Smooth muscle cell of the brain vasculature (primary cell): ENCODE measurements at places on chromosomes 16 and 17.

- no peak for DNase-seq
Observed at GRCh38 chr17:80802626-80803450, 188.8 kb upstream of the CHMP6 start.

DNA sequence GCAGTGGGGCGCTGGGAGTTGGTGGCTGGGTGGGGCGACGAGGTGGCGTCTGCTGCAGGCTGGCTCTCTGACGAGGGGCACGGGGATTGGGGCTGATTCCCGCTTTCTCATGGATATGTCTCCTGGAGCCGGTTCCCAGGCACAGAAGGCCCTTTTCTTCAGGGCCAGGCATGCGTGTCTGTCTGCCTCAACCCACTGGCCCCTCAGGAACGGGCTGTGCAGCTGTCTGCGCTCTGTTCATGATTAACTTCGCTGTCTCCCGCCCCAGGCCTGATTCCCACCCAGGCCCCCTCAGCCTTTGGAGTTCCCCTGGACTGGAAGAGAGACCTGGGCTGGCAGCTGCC, 53.1 kb downstream of the RAP1GAP2 start:
- no peak for DNase-seq

DNA sequence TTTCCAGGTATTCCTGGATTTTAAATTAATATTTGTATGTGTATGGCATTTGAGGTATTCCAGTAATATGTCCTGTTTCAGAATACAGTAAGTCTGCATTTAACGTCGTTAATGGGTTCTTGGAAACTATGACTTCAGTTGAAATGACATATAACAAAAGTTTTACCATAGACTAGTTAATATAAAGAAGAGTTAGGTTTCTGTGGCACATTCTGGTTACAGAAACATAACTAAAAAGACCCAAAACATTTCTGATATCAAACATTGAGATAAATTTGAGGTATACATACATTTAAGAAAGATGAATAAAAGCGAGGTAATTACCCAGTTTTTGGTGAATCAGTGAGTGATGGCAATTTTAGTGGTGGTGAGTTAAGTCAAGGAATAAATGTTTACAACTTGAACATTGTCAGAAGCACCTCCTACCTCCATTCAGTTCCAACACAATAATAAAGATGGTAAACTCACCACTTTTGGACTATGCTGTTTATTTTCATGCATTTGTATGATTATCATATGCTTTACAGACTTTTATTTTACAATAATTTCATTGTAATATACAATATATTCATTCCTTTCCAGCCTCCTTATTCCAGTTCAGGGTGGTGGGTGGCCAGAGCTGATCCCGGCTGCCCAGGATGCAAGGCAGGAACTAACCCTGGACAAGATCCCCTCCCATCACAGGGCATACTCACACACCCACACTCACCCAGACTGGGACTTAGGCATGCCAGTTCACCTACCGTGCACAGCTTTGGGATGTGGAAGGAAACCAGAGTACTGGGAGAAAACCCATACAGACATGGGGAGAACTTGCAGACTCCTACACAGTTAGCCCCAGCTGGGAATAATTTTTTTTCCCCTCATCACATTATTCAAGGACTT, 9.7 kb downstream of the LUC7L3 start:
- DNase-seq, result no peak

DNA sequence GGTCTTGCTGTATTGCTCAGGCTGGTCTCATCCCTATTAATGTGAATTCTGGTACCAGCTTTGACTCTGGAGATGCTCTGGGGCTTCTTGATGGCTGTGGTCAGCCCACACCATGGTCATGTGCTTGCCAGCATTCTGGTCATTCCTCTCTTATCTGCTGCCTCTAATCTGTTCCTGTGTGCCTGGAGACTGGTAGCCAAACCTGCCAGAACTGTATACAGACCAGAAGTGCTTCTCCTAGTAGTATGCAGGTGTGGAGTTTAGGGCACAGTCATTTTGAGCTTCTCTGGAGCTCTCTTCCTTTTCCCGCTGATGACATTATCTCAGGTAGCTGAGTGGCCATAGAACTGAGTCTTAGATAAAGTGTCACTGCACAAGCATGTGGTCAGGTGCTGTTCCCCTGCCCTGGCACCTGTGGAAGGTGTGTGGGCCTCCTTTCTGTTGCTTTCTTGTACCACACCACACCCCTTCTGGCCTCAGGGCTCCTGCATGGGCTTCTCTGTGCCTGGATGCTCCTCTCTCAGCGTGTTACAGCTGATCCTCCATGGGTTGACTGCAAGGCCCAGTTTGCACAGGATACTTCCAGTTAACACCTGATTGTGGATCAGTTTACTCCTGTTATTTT, 162.7 kb downstream of the SPECC1 start:
- DNase-seq, result no peak

DNA sequence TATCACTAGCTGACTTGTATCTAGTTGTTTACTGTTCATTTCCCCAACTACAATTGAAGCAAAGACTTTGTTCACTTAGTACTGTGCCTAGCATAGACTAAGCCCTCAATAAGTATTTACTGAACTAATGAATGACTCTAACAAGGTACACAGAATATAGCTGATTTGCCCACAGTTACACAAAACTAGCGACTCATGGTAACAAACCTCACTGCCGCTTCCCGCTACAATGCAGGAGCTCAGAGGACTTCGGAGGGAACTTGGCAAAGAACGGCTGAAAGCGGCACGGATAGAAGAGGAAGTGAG, 524 bp downstream of the EFTUD2 start:
- no peak for DNase-seq

- no peak for DNase-seq
Observed at GRCh38 chr17:4327606-4328005, 38.9 kb downstream of the UBE2G1 start.

- no peak for DNase-seq
Observed at GRCh38 chr16:14564861-14565687, 65.0 kb downstream of the PARN start.

GRCh38 chr16:52416888-52417287, 130.1 kb downstream of the TOX3 start:
- no peak for DNase-seq

DNA sequence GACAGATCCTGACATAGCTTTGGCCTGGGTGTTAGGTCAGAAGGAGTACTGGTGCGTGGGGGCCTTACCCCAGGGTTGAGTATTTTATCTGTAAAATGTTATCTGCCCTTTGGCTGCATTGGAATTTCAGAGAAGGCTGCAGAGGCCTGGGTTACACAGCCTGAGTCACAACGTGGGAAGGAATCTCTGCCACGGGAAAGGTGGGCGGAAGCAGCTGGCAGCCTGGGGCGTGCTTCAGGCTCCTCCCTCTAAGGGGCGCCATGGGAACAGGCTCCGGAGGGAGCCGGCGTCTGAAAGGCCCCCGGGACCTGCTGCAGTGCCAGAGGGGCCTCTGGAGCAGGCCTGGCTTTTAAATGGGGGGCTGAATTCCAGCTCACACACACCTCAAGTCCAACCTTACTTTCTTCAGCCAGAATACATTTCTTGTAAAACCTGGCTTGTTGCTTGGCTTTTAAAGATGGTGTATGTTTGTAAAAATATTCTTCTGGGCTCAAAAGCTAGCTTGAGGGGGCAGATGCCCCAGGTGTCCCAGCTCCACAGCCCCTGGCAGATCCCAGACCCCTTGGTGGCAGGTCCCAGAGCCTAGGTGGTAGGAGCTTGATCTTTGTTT, 142.2 kb downstream of the RAB11FIP4 start:
- DNase-seq, result no peak

- no peak for DNase-seq
Observed at GRCh38 chr16:67651847-67652246, 6.9 kb downstream of the CARMIL2 start.

GRCh38 chr16:65619606-65620005, 497.7 kb upstream of the CDH11 start:
- DNase-seq, result no peak

DNA sequence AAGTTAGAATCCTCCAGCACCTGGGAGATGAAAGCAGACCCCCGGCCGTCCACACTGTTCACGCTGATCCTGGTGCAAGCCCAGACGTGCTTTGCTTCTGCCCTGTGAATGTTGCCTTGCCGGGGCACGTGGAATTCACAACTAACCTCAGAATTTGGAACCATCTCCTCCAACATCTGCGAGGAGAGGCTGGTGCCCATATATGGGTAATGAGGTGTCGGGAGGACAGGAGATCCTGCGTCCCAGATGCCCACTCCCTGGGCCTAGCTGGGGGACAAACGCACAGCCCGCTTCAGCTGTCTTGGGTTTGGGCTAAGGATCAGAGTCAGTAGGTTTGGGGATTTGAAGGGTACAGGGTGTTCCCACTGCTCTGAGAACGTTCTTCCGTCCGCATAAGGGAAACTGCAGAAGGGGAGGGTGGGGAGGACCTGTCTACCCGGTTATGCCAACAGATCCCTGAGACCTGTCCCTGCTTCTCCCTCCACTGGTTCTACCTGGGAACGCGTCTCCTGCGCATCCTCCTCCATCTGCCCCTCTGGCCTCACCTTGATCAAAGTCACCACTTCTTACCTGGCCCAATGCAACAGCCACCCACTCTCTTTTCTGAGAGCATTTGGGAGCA, 14.1 kb downstream of the PPL start:
- DNase-seq, result no peak

- no peak for DNase-seq
Observed at GRCh38 chr17:3529817-3530741, 27.5 kb downstream of the TRPV3 start.

GRCh38 chr17:74852237-74853047, 7.2 kb downstream of the GRIN2C start:
- DNase-seq, result no peak

DNA sequence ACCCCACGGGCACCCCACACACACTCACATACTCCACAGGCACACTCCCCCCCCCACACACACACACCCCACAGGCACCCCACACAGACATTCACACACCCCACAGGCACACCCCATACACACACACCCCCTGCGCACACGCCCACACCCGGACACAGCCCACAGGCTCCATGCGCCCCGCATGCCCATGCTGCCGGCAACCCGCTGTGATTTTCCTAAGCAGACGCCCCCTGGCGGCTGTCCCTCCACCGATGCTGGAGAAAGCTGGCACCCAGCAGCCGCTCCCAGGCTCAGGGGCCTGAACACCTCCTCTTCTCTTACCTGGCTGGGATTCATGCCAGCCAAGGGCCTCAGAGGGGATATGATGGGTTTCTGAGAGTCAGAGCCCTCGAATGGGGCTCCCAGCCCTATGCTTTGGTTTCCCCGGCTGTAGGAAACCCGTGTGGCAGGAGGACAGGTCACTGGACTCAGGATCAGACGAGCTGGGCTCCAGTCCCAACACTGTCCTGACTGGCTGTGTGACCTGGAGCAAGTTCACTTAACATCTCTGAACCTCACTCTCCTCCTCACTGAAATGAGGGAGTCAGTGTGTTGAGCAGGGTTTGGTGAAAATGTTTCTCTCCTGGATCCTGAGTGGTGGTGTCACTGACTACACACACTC, 19.6 kb upstream of the TNFRSF13B start:
- no peak for DNase-seq

- DNase-seq, result no peak
Observed at GRCh38 chr17:2362016-2362415, 24.7 kb downstream of the SGSM2 start.

- no peak for DNase-seq
Observed at GRCh38 chr16:89141884-89142267, 29.7 kb upstream of the CDH15 start.

- no peak for DNase-seq
Observed at GRCh38 chr17:40501499-40501911, at the start of gene TNS4. TSS of gene TNS4 (minus strand) at chr17:40501623. CDS start at chr17:40496425, 5,198 bp downstream.

DNA sequence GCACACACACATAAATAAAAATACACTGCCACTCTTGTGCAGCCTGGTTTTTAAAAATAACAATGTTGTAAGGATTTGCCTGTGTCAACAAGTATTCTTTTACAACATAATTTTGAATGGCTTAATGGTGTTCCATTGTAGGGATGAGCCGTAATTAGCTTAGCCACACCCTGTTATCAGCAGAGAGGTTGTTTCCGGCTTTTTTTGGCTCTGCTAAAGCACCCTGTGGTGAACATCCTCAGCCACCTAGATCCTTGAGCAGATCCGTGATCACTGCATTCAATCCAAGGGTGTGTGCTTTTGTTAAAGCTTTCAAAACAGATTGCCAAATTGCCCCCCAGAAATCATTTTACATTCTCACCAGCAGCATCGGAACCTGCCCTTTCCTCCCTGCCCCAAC, 7.0 kb downstream of the KATNB1 start:
- DNase-seq, result no peak

DNA sequence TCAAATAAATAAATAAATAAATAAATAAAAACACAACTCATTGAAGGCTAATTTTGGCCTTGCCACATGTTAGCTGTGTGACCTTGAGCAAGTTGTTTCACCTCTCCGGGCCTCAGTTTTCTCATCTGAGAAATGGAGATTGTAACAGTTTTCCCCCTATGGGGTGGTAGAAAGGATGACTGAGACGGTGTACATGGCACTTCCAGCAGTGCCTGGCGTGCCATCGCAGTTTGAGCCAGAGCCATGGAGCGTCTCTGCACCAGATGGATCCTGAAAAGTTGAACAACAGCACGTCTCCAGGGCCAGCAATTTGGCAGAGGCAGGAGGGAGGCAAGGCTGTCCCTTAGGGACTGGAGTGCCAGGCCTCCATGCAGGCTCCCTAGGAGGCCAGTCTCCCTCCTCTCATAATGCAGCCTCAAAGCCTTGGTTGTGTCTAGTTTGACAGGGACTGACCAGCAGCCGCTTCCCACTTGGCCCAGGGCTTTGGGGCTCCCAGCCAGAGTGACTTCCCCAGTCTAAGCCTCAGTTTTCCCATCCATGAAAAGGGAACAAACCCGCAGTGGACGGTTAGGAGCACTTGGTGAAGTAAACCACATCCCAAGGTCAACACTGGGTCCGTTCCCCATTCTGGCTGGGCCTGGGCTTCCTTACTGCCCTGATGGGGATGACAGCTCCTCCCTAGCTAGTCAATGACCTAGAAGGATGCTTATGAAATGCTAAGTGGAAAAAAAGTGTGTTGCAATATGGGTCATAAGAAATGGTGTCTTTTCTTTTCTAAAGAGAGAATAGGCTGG, 19.3 kb downstream of the SOCS1 start:
- no peak for DNase-seq

- no peak for DNase-seq
Observed at GRCh38 chr16:84883301-84883700, 63.5 kb downstream of the CRISPLD2 start.

GRCh38 chr16:54344646-54345630, 58.4 kb upstream of the IRX3 start:
- no peak for DNase-seq

DNA sequence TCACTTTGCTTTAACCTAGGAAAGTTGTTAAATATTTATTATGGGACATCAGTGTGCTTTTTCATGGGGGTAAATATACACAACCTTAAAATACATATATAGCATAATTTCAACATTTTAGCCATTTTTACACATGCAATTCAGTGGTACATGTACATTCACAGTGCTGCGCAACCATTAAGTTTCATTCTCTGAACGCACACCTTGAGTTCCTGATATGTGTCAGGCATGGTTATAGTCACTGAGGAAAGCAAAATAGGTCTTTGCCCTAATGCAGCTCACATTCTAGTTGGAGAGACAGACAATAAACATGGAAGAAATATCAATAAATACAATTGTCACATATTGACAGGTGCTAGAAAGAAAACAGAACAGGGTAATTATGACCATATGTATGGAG, 12.8 kb upstream of the CNEP1R1 start:
- DNase-seq, result no peak
